ENCODE measurements at places on chromosomes 1 and 21.

DNA sequence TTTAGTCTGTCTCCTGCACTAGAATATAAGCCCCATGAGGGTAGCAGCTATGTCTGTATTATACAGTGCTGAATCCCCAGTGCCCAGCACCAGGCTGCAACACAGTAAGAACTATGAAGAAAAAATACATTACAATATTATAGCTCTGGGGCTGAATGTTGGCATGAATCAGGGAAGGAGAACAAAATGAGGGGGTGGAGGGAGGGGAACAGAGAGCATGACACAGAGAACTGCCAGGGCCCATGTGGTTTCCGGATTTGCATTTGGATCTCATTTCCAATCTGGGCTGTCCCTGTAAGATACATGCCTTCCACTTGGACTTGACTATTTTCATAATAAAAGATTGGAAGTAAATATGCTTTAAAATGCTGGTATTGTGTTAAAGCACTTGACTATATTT is 35.8 kb downstream of the C1orf198 start:
- DNase-seq, result no peak

DNA sequence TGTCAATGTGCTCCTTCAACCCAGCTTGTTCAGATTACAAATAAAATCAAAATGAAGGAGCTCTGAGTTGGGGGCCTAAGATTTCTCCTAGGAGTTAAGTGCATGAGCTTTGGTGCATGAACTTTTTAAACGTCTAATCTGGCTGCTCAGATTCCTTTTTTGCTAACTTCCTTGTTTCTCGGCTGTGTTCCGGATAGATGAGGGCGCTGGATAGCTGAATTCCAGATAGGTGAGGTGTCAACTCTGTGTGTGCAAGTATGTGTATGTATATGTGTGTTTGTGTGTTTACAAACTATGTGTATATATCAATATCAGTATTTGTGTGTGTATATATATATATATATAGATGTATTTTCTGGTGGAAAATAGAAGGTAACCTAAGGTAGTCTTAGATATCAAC is 37.5 kb upstream of the RCAN3 start:
- DNase-seq, result no peak

DNA sequence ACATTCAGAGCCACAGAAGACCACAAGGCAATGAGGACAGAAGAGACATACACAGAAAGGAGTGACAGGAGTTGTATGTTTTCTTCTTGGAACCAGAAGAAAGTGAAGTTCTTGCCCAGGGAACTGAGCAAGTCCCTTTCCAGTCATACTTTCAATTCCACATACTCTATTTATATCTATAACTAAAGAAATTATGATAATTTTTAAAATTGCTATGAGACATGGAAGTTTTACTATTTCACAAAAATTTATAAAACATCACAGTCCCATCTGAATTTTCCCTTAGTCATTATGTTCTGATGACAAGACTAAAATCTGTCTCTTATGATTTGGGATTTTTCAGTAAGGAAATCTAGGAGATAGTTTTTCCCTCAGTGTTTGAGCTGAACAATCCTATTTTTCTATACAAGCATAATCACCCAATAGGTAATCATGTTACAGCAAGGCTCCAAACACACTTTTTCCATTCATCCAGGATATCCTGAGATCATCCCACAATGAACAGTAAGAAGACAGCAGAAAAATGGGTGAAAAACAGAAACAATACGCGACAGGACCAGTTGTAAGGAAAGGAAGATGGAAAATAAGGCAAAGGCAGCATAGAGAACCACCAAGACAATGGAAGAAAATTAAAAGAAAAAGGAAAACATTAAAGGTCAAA is 154.6 kb downstream of the VAV3 start:
- no peak for DNase-seq

GRCh38 chr1:201061886-201062285 is 38.4 kb upstream of the KIF21B start:
- DNase-seq, result no peak

- no peak for DNase-seq
These were observed 874 bp downstream of the FAAP20 start for GRCh38 chr1:2193514-2194281.

DNA sequence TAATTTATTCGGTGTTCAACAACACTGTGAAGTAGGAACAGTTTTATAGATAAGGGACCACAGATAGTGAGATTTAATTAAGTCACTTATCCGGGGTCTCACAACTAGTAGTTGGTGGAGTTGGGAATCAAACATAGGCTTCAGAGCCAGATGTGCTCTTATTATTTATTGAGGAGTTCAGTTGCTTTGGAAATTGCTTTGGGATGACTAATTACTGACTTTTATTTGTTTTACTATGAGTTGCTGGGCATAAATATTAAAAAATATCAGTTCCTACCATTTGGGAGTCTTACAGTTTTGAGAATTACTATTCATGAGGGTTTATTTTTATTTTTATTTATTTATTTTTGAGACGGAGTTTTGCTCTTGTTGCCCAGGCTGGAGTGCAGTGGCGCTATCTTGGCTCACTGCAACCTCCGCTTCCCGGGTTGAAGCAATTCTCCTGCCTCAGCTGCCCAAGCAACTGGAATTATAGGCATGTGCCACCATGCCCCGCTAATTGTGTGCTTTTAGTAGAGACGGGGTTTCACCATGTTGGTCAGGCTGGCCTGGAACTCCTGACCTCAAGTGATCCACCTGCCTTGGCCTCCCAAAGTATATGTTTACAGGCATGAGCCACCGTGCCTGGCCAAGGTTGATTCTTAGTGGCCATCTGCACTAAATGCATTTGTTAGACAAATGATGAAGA is 27.7 kb downstream of the THRAP3 start:
- DNase-seq, result no peak

DNA sequence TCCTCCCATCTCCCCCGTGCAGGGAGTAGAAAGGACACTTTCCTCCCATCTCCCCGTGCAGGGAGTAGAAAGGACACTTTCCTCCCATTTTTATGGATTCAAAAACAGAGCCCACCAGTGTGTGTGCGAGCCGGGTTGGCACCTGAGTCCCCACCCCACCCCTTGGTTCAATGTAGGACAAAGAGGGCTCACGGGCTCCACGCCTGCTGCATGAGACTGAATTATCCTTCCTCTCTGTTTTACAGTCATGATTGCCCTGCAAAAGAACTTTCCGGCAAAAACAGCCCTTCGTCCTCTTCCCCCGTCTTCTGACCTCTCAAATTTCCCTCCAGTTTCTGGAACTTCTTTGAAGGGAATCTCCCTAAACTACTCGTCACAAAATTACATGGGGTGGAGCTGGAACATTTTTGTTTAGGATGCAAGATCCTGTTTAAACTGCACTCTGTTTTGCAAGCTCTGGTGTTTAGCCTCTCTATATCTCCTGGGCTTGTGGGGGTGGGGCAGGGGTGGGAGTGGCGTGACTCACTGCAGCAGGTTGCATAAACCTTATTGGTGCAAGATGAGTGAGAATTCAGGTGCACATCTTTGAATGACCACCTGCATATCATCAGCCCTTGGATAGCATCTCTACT is 99.8 kb downstream of the PSMG1 start:
- no peak for DNase-seq

GRCh38 chr1:189567890-189568289 is 909.8 kb downstream of the BRINP3 start:
- DNase-seq, result no peak

DNA sequence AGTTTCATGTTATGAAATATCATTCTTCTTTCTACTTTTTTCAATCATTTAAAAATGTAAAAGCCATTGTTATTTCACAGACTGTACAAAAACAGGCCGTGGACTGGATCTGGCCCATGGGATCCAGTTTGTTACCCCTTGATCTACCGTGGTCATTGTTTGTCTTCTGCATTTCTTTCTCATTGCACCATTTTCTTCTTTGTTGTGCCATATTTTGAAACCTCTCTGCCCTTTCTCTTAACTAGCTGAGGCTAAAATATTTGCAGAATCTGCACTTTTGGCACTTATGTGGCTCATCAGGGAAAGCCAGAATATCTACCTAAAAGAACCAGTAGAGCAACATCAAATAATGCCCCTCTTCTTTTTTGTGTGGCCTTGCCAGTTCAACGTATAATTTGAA is 50.5 kb downstream of the DNAJC6 start:
- no peak for DNase-seq

- no peak for DNase-seq
These were observed 71.8 kb downstream of the DISP3 start for GRCh38 chr1:11550664-11551283.

- DNase-seq, result no peak
These were observed 50.1 kb downstream of the FOXD2 start for GRCh38 chr1:47487850-47488450.

DNA sequence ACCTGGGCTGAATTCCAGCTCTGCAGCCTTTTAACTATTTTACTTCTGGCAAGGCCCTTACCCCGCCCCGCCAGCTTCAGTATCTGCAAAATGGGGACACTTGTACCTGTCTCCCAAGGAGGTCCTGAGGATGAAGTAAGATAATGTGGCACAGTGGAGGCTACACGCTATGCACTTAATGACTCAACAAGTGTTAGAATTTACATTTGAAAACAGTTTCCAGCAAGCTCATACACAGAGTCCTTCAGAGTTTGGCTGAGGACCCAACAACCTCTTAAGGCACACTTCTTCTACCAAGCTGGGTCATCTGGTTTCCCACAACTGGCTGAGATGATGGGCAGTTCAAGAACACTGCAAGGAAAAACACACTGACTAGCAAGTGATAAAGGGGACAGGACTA is 30.2 kb upstream of the SLC22A15 start:
- no peak for DNase-seq

DNA sequence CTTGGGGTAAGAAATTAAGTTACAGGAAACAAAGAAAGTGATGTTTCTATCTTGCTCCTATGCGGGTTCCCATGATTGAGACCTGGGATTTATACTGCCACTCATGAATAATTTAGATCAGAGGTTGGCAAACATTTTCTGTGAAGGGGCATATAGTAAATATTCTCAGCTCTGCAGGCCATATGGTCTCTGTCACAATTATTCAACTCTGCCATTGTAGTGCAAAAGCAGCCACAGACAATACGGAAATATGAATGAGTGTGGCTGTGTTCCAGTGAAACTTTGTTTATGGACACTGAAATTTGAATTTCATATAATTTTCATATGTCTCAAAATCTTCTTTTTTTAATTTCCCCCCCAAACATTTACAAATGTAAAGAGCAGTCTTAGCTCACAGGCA is 127.2 kb downstream of the FOXD2 start:
- no peak for DNase-seq

DNA sequence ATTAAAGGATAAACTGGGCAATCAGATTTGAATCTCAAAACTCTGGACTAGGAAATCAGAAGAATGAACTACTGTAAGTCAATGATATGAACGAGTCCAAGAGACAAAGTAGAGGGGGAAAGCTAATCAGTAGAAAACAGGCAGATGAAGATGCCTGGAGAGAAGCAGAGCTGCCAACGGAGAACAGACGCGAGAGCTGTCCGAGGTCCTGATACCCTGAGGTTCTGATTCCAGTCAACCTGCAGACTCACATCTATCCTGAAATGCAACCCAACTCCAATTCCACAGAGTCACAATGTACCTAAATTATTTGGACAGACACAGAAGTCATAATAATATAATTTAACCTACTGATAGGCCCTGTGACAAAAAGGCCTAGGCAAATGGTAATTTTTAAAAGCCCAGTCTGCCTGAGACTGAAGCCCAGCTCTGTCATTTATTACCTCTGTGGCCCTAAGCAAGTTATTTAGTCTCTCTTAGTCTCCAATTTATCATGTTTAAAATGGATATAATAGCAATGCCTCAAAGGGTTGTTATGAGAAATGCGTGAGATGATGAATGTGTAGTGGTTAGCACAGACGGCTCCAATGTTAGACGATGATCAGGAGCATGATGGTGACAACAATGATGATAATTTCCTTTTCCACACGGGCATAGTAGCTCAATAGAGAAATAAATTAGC is 33.4 kb downstream of the RGS7 start:
- DNase-seq, result no peak

DNA sequence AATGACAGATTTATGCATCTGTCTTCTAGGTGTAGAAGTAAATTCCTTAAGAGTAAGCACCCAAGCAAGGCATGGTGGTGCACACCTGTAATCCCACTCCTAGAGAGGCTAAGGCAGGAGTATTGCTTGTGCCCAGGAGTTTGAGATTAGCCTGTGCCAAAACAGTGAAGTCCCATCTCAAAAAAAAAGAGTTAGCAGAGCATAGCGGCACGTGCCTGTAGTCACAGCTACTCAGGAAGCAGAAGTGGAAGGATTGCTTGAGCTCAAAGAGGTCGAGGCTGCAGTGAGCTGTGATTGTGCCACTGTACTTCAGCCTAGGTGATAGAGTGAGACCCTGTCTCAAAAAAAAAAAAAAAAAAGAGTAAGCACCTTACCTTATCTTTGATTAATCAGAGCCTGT is 15.1 kb upstream of the TIPRL start:
- DNase-seq, result no peak

GRCh38 chr1:8200317-8201115 is 117.4 kb upstream of the SLC45A1 start:
- DNase-seq, result no peak

DNA sequence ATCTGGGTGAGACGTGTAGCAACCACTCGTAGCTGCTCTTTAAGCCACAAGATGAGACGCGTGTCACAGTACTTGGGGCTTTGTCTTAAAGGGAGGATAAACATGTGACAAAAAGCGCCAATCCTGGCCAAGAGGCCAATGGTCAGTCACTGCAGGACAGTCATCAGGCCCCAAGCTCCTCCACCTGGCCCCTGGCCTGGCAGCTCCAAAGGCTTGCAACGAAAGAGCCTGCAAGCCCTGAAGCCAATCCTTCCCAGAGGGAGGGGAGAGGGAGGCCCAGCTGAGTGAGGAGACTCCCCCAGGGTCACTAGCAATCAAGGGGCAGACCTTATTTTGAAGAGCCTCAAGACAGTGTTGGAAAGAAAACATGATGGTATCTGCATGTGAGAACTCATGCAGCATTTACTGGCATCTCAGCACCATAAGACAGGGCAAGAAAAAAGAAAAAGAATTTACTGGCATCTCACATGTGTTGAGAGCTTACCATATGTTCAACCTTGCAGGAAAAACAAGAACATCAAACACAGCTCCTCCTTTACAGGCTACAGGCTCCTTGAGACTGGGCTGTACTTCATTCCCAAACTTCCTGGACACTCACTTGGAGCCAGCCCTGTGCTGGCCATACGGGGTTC is 11.4 kb downstream of the GLIS1 start:
- no peak for DNase-seq

- DNase-seq, result no peak
These were observed 138.2 kb downstream of the AJAP1 start for GRCh38 chr1:4792565-4792964.

GRCh38 chr1:20575541-20576336 is 13.2 kb upstream of the CDA start:
- no peak for DNase-seq

- DNase-seq, result no peak
These were observed at the start of gene PAPPA2 for GRCh38 chr1:176462674-176463378. PAPPA2 (plus strand) TSS chr1:176463175; CDS start chr1:176556323, 93,148 bp downstream.

- no peak for DNase-seq
These were observed 42.8 kb downstream of the RTCA start for GRCh38 chr1:100308777-100309176.

- DNase-seq, result no peak
These were observed 30.6 kb upstream of the CACNA1E start for GRCh38 chr1:181452746-181453145.

Data from NCI-H2171 treated with DMSO at 0.1 percent for 48 hours (cell line).